ENCODE measurements at places on chromosomes 4 and X. TPM values are rescaled to one million over a fixed set of nuclear protein-coding genes. Genes with fewer than 3 reads are reported as not detected.

DNA sequence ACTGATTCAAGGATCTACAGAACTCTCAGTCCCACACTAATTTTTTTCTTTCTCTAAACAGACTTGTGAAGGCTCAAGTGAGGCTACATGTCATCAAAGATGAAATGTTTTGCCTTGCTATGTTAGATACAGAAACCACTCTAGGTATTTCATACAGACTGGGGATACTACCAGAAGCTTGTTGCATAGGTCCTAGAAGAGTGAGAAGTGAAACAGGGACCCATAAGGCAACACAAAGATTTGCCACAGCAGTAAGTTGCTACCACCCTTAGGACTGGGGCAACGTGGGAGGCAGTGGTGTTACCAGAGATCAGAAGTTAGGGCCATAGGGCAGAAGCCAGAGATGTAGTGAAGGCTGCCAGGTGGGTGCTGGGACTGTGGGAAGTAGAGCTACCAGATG is 50.7 kb upstream of the MID1IP1 start:
- ATAC-seq, result no peak

Gene ATP1B4
- total RNA-seq, result not detected

Gene CD40LG
- total RNA-seq, result 110 TPM

- ATAC-seq, result peak; percentile 100
Measured at GRCh38 chrX:103310555-103311398, at the start of gene BEX2. BEX2 (minus strand) TSS chrX:103310990; CDS start chrX:103309976, 1,014 bp downstream.

Gene DCUN1D4
- 28.8 TPM for total RNA-seq

Gene MCTS1
- 48.6 TPM for total RNA-seq

GRCh38 chr4:157423526-157424020 is 203.0 kb downstream of the GRIA2 start:
- no peak for ATAC-seq

Gene ATRX
- 74.5 TPM for total RNA-seq

Gene ANXA3
- total RNA-seq, result not detected

- no peak for ATAC-seq
Measured at GRCh38 chr4:99362768-99363167, 10.2 kb upstream of the ADH1C start.

Gene UVSSA
- total RNA-seq, result 15.8 TPM

- no peak for ATAC-seq
Measured at GRCh38 chr4:131054489-131055019, 1958.6 kb downstream of the C4orf33 start.

DNA sequence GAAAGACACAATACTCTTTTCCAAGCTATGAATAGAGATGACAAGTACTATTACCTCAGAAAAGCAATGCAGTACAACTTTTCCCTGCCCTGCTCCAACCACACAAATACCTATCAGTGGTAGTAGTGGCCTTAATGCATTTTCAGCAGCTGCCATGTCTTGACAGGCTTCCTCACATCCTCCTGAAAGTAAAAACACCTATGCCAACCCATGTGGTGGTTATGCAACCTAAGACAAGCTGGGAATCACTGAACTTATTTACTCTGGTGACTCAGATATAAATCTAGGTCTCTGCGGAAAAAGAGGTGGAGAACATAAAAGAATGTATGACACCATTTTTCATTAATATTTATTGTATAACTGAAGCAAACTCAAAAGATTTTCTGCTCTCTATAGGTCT is 14.5 kb downstream of the WDFY3 start:
- no peak for ATAC-seq

Gene CT45A1
- total RNA-seq, result not detected

Gene SLC9B2
- total RNA-seq, result 36.5 TPM

DNA sequence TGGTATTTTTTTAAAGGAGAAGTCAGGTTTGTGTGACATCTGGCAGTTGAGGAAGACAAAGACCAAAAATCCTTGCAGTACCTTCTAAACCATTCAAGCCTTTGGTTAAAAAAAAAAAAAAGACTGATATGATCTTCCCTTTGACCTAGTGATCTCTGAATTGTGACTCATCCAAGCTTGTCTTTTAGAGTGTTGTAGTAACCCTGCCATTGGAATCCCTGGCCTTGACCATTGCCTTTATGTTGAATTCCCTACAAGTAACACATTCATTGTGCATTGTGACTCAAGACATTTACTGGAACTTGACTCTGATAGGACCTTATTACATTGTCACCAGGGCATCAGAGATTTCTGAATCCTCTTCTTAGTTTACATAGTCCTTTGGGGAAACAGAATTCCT is 1469.0 kb downstream of the TECRL start:
- ATAC-seq, result no peak

- no peak for ATAC-seq
Measured at GRCh38 chrX:149322316-149322715, 182.8 kb downstream of the IDS start.

DNA sequence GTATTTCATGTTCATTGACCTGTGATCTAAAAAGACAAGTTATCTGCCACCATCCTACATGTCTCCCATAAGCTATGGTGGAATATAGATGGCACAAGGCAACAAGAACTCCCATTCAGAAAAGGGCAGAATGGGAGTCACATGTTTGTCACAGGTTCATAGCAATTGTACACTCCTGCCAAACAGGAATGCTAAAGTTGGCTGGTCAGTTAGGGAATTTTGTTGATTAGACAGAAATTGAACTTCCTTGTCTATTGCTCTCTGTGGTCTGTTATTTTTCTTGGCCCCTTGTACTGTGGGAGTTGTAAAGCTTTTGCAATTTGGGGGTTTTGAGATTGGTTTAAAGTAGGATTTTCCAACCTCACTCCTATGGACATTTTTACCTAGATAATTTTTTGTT is 101.7 kb upstream of the SOD3 start:
- ATAC-seq, result no peak

Gene MXRA5
- total RNA-seq, result not detected

DNA sequence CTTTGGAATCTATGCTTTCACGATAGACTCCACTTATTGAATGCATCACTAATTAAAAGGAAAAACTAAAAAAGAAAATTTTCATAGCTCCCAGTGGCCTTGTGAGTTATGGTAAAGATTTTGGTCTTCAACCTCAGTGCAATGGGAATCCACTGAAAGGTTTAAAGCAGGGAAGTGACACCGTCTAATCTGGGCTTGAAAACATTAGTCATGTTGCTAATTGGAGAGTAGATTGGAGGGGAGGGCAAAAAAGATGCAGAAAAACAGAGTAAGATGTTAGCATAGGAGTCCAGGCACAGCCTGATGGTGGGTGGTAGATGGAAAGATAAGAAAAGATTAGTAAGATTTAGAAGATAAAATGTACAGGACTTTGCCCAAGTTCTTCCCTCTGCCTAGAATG is 633.1 kb upstream of the FTHL17 start:
- ATAC-seq, result no peak

Gene GABRG1
- not detected for total RNA-seq

DNA sequence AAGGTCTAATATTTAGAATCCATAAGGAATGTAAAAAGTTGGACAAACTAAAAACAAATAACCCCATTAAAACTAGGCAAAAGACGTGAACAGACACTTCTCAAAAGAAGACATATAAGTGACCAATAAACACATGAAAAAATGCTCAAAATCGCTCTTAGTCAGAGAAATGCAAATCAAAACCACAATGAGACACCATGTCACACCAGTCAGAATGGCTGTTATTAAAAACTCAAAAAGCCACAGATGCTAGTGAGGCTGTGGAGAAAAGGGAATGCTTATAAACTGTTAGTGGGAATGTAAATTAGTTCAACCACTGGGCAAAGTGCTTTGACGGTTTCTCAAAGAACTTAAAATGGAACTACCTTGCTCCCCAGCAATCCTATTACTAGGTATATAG is 674.3 kb upstream of the MAGEB2 start:
- ATAC-seq, result no peak

- ATAC-seq, result no peak
Measured at GRCh38 chr4:80225595-80225994, 28.3 kb downstream of the PRDM8 start.

- no peak for ATAC-seq
Measured at GRCh38 chr4:78818530-78819079, 42.5 kb downstream of the BMP2K start.

DNA sequence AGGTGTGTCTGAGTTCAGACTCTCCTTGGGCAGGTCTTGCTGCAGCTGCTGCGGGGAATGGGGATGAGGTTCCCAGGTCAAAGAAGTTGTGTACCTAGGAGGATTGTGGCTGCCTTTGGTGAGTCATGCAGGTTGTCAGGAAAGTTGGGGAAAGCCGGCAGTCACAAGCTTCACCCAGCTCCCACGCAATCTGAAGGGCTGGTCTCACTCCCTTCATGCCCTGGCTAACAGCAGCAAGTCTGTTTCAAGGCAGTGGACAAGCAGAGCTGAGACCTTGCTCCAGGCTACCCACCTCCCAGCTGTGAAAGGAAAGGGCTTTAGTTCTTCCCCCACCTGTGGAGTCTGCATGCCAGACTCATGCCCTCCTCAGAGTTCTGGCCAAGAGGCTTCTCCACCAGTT is 287.2 kb downstream of the DTHD1 start:
- ATAC-seq, result no peak

DNA sequence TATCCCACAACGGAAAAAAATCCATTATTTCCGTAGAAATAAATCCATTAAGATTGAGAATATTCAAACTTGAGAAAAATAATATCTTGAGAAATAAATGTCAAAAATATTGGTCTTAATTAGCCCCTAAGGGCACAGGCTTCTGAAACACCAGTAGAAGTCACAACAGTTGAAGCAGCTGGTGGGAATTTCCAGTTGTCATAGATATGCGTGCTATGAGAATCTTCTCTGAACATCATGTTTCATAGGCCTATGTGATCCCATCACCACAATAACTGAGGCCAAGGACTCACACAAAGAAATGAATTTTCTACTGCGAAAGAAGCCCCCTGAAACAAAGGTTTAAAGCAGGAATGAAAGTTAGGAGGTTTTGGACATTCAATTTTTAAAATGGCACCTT is 292.0 kb downstream of the DTHD1 start:
- ATAC-seq, result no peak

Gene GYPA
- not detected for total RNA-seq

Gene TLR8
- not detected for total RNA-seq

Gene COX18
- total RNA-seq, result 28.3 TPM

GRCh38 chr4:57194068-57194611 is 84.0 kb upstream of the IGFBP7 start:
- no peak for ATAC-seq

Gene MAGED4
- 0.61 TPM for total RNA-seq

- ATAC-seq, result no peak
Measured at GRCh38 chr4:25481648-25482047, 104.6 kb downstream of the ANAPC4 start.

Gene CYSLTR1
- 0.71 TPM for total RNA-seq

Gene NDUFB11
- 94.4 TPM for total RNA-seq

DNA sequence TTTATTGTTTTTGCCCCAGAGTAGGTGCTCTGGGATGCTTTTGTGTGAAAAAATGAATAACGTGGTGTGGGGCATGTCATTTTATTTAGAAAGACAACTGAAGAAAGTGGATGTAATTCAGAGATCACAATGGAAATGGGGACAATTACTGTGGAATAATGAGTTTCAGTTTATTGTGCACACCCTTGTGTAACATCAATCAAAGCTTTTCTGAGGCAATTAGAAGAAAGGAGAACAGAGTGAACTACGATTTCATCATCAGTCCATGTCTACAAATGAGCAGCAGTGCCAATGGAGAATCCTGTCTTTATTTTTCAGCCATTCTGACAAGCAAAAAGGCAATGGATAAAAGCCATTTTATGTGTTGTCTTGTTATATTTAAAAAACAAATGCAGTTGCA is 339.2 kb downstream of the TMA16 start:
- no peak for ATAC-seq

GRCh38 chr4:40256329-40256728 is 59.5 kb downstream of the RHOH start:
- ATAC-seq, result no peak

GRCh38 chr4:99648321-99648720 is 9.3 kb downstream of the C4orf54 start:
- ATAC-seq, result no peak

All from activated T-helper 17 cell treated with anti-CD3 and anti-CD28 coated beads, Interleukin-2, amount 50 U/mL, for 72 hours (primary cell).